ENCODE measurements at places on chromosomes 7 and 10.

GRCh38 chr7:506391-506831 is 13.2 kb downstream of the PDGFA start:
- DNase-seq = no peak

DNA sequence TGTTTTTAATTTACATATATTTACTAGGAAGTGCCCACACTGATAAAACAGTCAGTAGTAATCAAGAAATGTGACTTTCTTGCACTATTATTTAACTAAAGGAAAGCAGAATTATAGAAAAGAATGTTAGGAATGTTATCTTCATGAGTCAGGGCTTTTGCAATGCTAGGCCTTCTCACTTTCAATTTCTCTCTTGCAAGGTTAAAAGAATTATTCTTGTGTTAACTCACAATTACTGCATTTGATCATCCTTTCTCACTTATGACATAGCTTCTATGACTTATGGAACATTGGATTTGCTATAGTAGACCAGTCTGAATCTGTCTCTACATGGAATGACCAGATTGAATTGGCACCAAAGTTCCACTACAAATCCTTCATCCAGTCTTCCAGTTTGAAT is 192.4 kb downstream of the SDK1 start:
- no peak for DNase-seq

DNA sequence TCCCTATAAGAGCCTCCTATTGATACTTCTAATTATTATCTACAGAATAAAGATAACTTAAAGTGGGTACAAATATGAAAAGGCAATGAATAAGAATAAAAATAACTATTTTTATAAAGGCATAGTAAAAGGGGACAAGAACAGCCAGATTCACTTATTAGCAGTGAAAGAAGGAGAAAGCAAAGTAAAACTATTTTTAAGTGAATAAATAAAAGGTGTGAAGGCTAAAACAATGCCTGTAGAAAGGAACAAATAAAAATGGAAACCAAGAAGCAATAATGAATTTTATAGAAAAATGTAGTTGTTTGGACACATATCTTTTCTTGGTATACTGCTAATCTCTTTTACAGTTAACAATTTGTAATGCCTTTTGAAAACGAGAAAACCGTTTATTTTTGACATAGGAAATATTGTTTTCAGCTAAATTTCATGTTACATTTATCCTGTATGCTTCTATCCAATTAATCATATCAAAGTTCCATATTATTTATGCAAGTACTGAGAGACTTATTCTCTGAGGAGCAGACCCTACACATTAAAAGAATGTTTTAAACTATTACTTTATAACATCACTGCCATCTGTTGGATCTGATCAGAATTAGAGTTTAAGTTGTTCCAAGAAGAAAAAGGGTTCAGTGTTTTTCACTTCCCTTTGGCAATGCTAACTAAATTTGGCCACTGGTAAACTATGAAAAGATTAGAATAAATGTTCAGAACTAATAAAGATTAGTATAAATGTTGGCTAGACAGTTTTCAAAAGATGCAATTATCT is 59.1 kb downstream of the ARMC3 start:
- no peak for DNase-seq

DNA sequence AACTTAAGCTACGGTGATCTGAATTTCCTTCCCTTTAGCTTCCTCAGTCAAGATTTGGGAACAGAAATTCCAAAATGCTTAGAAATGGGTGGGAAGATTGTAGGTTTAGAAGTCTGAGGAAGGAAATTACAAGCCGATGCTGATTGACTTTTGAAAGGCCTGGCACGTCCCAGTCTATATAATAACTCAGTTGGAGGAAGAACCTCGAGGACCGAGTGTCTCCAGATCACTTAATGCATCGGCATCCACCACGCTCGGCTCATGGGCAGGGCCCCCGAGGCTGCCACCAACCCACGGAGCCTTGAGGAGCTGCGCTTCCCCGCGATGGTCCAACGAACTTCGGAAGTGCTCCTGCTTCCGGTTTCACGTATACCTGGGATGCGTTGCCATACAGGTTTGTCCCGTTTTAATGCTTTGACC is 10.4 kb upstream of the SP8 start:
- no peak for DNase-seq

- DNase-seq = no peak
Measured at GRCh38 chr7:11233871-11234270, 260.2 kb downstream of the PHF14 start.

GRCh38 chr7:145106001-145106400 is 270.1 kb upstream of the TPK1 start:
- no peak for DNase-seq

DNA sequence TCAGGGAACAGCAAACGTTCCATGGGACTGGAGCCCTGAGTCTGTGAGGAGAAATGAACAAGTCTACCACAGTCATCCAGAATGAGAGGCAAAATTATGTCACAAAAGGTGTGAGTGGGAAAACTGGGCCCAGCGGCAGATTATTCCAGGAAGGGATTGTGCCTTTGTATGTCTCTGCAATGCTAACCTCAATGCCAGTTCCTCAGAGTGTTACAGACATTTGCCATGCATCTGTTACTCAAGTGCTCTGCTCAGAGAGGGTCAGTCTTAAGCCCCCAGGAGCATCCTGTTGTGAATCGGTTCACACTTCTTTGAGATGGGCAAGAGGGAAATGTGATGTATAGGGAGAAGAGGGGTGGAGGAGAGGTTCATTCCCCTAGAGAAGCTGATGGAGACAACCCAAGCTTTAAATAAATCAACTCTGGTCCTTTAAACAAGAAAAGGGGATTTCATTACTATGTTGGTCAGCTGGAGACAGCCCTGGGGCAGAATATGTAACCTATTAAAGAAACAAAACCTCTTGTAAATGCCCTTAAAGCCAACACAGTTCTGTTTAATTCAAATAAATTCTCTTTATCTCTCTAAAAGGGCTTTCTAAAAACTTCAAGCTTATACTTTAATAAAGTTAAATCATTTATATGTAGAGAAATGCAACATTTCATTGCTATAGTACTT is 85.9 kb upstream of the GRB10 start:
- DNase-seq = no peak

- DNase-seq = no peak
Measured at GRCh38 chr10:86649471-86650150, 4.7 kb upstream of the OPN4 start.

- no peak for DNase-seq
Measured at GRCh38 chr10:95742485-95742884, 13.5 kb upstream of the ENTPD1 start.

GRCh38 chr10:129771576-129771975 is 192.5 kb downstream of the EBF3 start:
- no peak for DNase-seq

DNA sequence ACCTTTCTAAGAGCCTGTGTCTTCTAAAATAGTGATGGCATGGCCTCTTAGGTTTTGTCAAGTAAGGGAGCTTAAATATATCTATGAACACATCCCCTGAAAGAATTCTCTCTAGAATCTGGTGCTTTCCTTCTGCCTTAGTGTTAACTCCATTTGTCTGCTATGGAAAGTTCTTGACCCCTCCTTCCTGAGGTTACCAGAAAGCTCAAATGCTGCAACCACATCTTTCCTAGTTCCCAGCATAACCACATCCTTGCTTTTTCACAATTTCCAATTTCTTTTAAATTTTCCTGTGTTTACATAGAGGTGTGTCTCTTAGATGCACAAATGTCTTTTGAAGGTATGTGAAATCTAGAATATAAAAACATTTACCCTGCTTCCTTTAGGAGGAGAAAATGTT is 16.4 kb upstream of the GSDME start:
- no peak for DNase-seq

DNA sequence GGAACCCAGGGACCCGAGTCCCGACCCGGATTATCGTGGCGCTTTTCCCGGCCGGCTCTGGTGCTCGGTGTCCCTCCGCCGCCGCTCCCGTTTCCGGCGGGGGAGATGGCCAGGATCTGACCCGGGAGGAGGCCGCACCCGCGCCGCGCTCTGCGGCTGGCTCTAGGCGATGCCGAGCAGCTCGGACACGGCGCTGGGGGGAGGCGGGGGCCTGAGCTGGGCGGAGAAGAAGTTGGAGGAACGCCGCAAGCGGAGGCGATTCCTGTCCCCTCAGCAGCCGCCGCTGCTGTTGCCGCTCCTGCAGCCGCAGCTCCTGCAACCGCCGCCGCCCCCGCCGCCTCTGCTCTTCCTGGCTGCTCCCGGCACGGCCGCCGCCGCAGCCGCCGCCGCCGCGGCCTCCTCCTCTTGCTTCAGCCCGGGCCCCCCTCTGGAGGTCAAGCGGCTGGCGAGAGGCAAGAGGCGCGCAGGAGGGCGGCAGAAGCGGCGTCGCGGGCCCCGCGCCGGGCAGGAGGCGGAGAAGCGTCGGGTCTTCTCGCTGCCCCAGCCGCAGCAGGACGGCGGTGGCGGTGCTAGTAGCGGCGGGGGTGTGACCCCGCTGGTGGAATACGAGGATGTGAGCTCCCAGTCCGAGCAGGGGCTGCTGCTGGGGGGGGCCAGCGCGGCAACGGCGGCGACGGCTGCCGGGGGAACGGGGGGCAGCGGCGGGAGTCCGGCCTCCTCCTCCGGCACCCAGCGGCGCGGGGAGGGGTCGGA is 593 bp downstream of the CDK13 start:
- DNase-seq = peak; percentile 24

DNA sequence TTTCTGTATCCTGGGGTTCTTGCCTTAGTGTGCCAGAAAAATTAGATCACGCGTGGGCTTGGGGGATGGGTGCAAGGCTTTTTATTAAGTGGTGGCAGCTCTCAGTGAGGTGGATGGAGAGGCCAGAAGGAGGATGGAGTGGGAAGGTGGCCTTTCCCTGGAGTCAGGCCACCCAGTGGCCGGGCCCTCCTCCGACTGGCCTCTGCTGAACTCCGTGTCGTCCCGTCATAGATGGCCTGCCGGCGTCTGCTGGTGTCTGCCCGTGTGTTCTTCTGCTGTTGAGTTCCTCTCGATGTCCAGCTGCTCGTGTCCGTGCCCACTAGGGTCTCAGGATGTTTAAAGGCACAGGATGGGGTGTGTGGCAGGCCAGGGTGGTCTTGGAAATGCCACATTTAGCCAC is 4.0 kb upstream of the ZNF746 start:
- DNase-seq = no peak

DNA sequence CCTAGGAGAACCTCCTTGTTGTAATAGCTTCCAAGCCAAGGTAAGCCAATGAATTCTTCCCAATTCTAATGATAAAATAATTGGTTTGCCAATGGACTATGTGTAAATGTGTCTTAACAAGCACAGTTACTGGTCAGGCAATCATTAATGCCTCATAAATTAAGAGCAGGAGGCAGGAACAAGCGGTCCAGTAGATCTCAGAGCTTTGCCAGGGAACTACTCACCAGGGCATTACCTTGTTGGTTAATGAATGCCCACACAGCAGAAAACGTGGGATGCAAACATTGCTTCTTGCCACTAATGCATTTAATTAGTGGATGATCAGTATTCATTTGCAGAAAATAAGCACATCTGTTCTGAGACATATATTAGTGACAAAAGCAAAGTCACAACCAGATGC is 26.7 kb upstream of the ZNF800 start:
- DNase-seq = no peak

DNA sequence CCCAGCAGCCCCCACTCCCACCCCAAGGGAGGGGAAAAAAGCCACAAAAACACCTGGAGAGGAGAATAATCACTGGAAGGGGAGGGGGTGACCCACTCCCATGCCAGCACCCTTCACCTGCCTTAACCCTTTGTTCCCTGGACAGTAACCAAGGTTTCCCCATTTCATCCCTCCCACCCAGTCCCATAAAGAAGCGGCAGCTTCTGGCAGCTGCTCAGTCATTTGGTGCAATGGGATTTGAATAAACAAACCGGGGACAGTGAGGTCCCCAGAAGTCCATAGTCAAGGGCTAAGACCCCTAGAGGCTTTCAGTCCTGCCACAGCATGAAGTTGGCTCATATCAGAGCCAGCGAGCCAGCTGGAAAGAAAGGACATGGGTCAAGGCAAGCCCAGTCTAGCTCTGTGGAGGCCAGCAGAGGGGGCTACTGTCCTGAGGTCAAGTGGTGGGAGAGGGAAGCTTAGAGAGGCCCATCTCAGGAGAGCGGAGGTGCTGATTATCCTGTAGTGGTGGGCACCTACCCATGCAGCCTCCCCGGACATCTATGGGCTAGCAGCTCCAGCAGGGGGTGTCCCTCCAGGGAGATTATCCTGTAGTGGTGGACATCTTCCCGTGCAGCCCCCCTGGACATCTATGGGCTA is 58.9 kb upstream of the LBX1 start:
- no peak for DNase-seq

GRCh38 chr7:90958647-90959046 is 305.6 kb upstream of the FZD1 start:
- no peak for DNase-seq

GRCh38 chr7:134761266-134761665 is 18.2 kb upstream of the CALD1 start:
- DNase-seq = no peak

DNA sequence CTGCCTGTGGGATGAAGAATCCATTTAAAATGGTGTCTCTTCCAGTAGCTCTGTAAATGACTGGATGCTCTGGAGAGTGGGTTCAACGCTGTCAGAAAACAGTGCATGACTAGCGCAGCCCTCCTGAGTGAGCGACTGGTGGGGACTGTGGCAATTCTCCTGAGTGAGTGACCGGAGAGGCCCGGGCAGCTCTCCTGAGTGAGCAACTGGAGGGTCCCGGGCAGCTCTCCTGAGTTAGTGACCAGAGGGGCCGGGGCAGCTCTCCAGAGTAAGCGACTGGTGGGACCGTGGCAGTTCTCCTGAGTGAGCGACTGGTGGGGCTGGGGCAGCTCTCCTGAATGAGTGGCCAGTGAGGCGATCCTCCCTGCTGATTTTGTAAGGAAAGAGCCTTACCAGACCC is 85.5 kb downstream of the WDR37 start:
- DNase-seq = no peak

DNA sequence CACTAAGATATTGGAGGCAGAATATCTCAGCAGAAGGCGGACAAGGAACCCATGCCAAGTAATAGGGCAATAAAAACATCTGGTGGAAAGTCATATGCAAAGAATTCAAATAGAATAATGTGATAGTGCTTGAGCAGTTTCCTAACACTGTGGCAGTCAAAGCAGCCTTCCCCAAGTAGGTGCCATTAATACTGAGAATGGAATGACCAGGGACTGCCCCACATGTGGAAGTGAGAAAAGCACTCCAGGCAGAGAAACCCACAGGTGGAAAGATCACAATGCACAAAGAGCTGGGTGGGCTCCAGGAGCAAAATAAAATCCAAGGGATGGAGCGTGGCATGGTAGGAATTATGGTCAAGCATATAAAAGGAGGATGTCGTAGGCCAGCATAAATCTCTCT is 64.4 kb upstream of the NME8 start:
- no peak for DNase-seq
